ENCODE measurements at places on chromosomes 13 and 19.

DNA sequence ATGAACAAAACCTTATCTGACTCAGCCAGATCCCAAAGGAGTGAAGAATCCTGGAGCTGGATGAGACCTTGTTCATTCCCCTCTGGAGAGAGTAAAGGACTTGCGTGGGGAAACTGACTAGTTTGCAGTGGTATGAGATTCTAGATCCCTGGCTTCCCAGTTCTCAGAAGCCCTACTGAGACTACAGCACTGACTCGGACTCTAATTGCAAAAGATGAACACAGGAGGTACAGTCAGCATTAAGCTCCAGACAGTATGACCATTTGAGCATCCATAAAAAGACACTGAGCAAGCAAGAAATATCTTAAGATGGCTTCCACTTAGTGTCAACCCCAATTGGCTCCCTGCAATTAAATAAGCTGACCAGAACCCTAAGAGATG, 6.8 kb downstream of the ZC3H4 start:
- DNase-seq, result no peak

- DNase-seq, result no peak
These were observed 11.8 kb upstream of the DIAPH3 start for GRCh38 chr13:60175571-60175970.

GRCh38 chr19:1069009-1069779, 2.2 kb downstream of the ARHGAP45 start:
- DNase-seq, result no peak

DNA sequence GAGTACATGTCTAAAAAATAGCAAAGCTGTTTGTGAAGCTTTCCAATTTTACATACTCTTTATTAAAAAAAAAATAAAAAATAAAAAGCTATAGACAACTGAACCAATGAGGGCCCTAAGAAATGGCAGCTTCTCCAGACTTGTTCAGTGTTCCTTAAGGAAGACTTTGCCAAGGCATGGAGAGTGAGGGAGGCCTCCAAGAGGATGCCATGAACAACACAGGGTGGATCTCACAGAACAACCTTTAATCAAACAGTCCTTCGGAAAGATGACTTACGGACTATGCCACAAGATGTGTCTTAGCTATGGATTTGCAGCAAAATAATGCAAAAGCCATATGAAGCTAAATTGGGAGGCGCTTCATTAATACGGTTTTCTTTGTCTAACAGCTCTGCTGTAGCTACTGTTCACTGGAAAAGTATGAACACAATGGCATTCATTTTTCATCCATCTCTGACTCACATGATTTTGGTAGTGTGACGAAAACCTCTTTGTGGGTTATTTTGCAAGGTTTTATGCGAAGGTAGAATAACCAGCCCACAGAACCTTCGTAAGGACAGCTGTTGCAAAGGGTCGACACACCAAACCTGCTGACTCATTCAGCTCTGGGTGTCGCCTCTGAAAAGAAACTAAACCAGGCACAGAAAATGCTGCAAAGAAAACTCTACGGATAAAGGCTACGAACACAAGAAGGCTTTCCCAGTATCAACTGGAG, 27.7 kb downstream of the EFNB2 start:
- no peak for DNase-seq

DNA sequence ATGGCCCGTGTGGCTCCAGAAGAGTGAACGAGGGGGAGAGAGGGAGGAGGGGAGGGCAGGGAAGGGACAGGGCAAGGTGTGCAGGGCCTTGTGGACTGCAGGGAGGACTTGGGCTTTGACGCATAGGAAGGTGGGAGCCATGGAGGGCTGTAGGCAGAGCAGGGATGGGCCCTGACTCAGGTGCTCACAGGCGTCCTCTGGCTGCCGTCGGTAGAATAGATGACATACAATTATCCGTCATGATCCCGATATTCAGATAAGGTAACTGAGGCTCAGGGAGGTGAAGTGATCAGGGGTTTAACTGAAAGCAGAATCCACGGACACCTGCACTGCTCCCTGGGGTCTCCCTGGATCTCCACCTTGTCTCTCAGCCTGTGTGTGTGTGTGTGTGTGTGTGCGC, 3.4 kb downstream of the C3 start:
- no peak for DNase-seq

GRCh38 chr19:32743447-32743846, 23.9 kb downstream of the TDRD12 start:
- no peak for DNase-seq

- DNase-seq, result no peak
These were observed 146.2 kb downstream of the TNFRSF19 start for GRCh38 chr13:23716401-23716800.

GRCh38 chr13:40758811-40759210, 12.2 kb downstream of the MRPS31 start:
- DNase-seq, result no peak
